Stimulated activated CD4-positive, alpha-beta T cell treated with anti-CD3 and anti-CD28 coated beads, Interleukin-12 subunit alpha, Interleukin-12 subunit beta, amount 100 ng/mL, for 48 hours (primary cell): ENCODE measurements at places on chromosomes 6 and 20.
A peak's percentile ranks its signal among the peaks of the same experiment; 100 is the strongest.

DNA sequence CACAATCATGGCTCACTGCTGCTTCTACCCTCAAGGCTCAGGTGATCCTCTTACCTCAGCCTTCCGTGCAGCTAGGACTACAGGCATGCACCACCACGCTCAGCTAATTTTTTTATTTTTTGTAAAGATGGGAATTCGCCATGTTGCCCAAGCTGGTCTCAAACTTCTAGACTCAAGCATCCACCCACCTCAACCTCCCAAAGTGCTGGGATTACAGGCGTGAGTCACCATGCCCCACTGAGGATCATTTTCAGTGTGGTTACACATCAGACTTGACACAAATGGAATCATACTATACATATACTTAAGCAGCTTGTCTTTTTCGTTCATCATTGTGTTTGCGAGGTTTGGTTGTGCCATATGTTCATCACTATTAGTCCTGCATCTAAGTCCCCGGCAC is 26.6 kb downstream of the ZC3H12D start:
- DNase-seq, result no peak

- no peak for DNase-seq
Measured at GRCh38 chr6:17390276-17390675, 3.1 kb upstream of the CAP2 start.

- no peak for DNase-seq
Measured at GRCh38 chr20:47315339-47316056, 41.0 kb downstream of the ZMYND8 start.

- DNase-seq, result no peak
Measured at GRCh38 chr20:5220321-5221060, 93.7 kb downstream of the CDS2 start.

- no peak for DNase-seq
Measured at GRCh38 chr6:7468382-7469081, 72.9 kb upstream of the DSP start.

DNA sequence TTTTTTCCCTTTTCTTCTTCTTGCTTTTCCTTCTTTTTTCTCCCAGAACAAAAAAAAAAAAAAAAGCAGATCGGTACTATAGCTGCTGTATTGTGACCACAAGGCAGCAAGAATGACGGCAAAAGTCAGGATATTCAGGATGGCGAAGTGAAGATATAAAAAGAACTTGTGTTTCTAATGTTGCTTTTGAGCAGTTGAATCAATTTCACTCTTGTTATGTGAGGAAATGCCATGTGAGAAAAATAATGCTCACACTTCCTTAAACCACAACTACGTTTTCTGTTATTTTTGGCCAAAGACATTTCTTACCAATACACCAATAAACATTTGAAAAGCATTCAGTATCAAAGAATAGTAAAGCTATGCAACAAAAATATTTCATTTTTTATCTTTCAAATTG is 510.5 kb downstream of the HACE1 start:
- no peak for DNase-seq

- peak; percentile 99 for DNase-seq
Measured at GRCh38 chr20:44310664-44311639, at the start of gene FITM2. FITM2 (minus strand) TSS chr20:44311202; CDS start chr20:44311148, 54 bp downstream.

GRCh38 chr6:116012951-116013350 is 47.7 kb downstream of the FRK start:
- no peak for DNase-seq

GRCh38 chr6:81816380-81816779 is 63.9 kb upstream of the TENT5A start:
- no peak for DNase-seq

GRCh38 chr6:90233994-90234393 is 62.6 kb downstream of the BACH2 start:
- DNase-seq, result peak; percentile 66

DNA sequence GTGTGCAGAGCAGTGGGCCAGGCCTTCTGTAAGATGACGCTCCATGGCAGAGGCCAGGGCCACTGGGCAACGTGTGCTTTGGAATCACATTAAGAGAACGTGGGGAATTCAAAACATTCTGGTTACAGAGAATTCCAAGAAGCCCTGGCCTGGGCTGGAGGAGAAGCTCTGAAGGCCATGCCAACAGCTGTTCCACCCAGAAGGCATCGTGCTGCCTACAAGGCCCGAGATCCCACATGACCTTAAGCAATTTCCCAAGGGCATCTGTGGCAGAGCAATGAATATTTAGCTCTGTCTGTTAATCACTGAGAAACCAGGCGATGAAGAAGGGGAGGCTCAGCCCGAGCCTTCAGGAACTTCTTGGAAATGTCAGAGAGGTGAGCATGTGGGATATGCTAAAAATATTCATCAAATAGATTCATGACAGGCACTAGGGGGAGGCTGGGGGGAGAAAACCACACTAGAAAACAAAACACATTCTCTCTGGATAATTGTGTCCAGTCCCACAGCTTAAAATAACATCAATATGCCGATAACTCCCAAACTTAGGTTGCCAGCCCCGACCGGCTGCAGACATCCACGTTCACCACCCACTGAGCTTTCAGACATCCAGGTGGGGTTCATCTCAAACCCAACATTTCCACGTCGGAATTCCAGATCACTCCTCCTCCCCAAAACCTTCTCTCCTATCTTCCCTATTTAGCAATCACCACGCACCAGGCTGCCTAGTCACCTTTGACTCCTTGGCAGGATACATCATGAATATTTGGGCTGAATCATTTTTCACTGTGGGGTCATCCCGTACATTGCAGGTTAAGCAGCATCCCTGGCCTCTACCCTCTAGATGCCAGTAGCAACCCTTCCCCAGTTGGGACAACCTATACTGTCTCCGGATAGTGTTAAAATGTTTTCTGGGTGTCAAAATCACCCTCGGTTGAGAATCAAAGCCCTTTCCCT is 6.6 kb downstream of the SULF2 start:
- DNase-seq, result no peak

DNA sequence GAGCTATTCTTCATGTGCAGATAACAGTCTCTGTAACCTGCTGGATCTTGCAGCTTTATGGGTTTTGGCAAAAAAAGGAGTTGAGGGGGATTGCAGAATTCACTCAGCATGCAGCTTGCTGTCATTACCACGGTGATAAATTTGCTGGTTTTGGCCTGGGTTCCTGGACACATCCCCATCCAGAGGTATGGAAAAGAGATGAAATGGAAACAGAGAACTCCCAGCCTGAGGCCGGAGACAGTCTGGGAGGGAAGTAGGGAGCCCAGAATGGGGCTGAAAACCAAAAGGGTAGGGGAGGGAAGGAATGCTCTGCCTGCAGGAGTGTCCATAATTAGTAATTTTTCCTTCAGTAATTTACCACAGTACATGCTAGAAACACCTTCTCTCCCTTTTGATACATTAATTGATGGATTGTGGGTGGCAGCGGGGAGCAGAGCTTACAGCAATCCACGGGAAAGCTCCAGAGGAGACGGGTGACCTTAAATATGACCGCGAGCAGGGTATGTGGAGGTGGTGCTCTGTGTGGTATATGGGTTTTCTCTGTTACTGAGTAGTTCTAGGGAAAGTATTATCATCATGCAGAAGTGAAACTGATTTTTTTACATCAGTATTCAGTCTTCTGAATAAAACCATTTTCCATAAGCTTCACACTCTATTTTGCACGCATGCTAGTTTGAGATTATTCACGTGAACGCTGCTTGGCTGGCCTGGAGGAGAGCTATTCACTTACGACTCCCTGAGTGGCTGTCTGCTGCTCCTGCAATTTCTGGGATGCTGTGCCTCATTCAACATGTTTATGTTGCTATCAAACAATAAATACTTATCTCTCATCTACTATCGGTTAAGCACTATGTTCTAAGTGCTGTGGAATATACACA is 66.3 kb upstream of the KCNK16 start:
- DNase-seq, result no peak

DNA sequence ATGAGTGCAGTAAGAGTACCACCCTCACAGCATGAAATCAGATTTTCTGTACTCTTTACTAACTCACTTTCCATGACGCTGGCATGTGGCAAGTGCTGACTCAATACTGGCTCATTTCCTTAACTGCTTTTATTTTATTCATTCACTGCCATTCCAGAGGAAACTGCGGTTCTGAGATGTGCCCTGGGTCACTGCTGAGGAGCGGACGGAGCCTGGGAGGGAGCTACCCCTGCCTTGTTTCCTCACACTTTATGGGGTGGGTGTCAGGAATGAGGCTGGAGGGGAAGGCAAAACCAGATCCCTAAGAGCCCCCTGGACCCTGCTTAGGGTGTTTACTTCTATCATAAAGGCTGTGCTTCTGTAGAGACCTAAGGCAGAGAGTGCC is 14.4 kb downstream of the NT5E start:
- peak; percentile 40 for DNase-seq

DNA sequence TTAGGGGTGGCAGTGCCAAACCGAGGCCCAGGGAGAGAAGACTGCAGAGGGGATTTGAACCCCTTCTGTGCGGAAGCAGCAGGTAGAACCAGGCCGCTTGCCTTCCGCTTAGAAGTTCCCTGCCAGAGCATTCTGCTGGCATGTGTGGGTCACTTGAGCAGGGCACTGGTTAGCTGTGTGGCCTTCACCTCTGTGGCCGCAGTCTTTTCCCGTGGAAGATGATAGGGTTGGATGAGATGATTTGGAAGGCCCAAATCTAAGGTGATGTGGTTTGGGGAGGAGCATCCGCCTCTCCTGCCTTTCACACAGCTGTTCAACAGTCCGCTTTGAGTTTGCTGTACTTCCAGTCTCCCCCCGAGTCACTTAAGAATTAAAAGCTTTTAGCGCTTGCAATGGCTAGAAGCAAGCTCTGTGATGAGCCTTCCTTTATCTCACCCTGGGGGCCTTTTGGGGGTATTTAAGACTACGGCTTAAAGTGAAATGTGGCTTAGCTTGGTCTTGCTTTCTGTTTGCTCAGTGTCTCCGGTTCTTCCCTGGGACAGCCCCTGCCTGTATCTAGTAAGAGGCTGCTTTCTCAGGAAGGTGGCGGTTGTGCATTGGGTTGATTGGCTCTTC is 743 bp downstream of the CMTR1 start:
- DNase-seq, result peak; percentile 40

DNA sequence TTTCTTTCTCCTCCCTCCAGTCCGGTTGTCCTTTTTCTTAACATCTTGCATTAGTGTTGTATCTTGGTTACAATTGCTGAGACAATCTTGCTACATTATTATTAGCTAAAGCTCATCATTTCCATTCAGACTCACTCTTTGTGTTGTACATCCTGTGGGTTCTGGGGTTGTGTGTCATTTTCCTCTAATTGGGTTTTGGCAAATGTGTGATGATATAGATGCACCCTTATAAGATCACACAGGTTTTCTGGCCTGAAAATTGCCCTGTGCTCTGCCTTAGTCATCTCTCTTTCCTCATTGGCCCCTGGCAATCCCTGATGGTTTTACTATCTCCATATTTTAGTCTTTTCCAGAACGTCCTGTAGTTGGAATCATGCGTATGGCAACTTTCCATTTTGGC is 60.1 kb downstream of the PPP1R14C start:
- DNase-seq, result no peak

DNA sequence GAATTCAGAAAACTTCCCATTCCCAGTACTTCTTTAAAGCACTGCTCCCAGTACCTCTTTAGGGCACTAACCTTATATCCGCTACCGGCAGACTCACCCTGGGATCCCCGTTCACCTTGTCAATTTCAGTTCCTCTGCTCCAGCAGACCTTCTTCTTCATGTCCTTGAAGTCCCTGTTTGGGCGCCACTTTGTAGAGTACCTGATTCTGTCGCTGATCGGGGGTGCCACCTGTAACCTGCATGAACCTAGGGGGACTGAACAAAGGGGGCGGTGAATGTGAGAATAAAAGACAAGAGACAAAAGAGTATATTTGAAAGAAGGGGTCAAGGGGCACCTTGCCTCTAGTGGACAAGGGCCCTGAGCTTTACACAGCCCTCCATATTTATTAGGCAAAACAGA is 4.9 kb upstream of the GINS1 start:
- DNase-seq, result no peak

- DNase-seq, result peak; percentile 33
Measured at GRCh38 chr6:27280064-27280539, 32.0 kb downstream of the POM121L2 start.

GRCh38 chr6:49384904-49385303 is 78.1 kb downstream of the MMUT start:
- no peak for DNase-seq
